ENCODE measurements at places on chromosomes 1 and 21.

DNA sequence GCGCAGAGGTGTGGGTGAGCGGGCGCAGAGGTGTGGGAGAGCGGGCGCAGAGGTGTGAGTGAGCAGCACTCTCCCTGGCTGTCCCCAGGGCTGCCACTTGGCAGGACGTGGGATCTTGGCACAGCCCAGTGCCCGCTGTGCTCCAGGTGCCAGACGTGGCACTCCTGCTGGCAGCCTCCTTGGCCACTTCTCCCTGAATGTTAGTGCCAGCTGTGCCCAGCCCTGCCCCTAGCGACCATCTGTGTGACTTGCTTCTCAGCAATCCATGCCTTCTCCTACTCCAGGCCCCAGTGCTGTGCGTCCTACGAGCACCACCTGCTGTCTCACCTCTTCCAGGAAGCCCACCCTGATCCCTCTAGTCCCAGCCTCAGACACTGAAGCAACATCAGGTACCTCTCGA is 30.5 kb downstream of the KRTAP10-1 start:
- ATAC-seq, result peak; percentile 59

DNA sequence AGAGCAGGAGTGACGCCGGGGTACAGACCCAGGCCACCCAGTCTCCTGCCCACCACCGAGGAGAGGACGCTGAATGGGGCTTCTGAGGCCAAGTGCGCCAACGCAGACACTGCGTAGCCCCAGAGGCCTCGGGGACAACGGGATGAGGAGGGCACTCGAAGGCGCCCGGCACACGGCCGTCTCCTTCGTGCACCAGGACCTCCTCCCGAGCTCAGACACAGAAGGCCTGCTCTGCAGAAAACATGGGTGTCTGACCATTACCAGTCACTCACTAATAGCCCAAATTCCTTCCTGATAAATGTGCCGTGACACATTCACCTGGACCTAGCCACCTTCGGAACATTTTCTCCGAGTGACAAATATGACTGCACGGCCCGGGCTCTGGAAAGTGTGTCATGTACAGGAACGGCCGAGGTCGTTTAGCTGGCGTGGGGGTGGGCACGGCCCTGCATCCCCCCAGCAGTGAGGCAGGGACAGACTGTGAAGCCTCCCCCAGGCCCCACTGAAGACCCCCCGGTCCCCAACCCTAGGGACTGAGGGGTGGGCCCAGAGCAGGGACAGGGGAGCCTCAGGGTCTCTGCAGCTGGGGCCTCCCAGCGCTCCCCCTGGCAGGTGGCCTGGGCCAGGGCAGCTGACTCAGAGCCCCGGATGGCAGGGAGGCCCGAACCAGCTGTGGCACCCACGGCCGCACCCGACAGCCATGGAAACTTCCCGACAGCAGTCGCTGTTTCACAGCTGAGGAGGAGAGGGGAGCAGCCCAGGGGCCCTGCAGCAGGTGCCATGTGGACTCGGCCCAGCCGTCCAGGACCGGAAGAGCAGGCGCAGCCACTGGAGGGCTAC is 16.7 kb upstream of the COL6A2 start:
- ATAC-seq, result no peak

- ATAC-seq, result no peak
Measured at GRCh38 chr1:37308031-37308960, 166.1 kb upstream of the ZC3H12A start.

DNA sequence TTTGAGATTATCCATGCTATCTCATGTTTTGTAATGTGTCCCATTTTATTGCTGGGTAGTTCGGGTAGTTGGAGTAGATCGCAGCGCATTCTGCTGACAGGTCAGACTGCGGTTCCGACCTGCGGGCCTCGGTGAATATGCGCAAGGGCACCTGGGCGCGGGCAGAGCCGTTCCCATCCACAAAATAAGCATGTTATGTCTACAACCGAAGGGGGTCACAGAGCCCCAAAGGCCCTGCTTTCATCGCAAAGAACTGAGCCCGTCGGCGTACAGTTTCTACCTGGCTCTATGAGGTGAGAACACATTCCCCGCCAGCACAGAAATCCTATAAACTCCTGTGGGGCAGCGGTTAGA is 88.4 kb downstream of the PRKAB2 start:
- ATAC-seq, result no peak

DNA sequence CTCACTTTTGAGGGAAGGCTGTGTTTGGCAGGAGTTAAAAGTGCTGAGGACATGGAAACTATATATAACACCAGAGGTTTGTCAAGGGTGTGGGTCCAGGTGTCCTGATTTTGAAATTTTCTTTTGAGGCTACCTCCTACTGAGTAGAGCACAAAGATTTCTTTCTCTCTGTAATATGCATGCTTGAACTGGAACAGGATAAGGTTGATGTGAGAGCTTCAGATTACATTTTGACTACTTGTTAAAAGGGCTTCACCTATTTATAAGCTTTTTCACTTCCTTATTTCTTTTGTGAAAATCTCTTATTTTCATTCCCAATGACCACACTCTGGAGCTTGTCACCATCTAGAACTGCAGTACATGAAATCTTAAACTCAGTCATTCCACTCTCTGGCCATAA is 59.8 kb upstream of the PLA2G4A start:
- ATAC-seq, result no peak

DNA sequence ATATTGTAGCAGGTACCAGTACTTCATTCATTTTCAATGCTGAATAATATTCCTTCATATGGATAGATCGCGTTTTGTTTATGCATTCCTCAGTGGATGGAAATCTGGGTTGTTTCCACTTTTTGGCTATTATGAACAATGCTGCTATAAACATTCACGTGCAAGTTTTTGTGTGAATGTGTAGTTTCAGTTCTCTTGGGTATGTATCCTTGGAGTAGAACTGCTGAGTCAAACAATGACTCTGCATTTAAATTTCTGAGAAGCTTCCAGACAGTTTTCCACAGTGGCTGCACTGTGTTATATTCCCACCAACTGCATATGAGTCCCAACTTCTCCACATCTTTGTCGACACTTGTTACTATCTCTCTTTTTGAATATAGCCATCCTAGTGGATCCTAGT is 138.0 kb upstream of the KLHDC7A start:
- ATAC-seq, result no peak

DNA sequence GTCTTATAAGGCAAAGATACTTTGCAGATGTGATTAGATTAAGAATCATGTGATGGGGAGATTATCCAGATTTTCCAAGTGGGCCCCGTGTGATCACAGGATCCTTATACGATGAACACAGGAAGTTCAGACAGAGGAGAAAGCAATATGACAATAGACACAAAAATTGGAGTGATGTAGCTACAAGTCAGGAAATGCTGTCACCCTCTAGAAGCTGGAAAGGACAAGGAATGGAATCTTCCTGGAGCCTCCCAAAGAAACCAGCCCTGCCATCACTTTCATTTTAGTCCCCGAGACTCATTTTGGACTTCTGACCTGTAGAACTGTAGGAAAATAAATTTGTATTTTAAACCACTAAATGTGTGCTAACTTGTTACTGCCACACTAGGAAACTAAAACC is 61.9 kb upstream of the C1orf21 start:
- ATAC-seq, result no peak
